Activated CD4-positive, alpha-beta T cell treated with anti-CD3 and anti-CD28 coated beads for 24 hours (primary cell): ENCODE measurements at places on chromosomes 13 and 19.

- DNase-seq, result no peak
Measured at GRCh38 chr13:80510686-80511085, 169.8 kb upstream of the SPRY2 start.

DNA sequence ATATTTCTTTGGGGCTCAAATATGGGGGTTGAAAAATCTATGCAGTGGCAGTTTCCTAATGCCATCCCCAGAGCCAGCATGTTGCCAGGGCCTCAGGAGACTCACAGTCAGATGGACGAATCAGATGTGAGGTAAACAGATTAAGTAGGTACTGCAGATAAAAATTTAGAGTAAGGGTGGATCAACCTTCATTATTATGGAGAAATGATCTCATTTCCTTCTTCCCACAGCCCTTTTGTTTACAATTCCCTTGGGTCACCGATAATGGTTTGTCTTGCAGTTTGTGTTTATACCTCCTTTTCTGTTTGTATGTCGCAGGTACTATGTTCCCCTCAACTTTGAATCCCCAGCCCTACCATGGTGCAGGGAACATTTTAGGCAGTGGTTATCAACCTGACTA, 20.0 kb downstream of the DIAPH3 start:
- no peak for DNase-seq

- DNase-seq, result no peak
Measured at GRCh38 chr19:35756377-35757230, at the start of gene HSPB6. HSPB6 (minus strand) TSS chr19:35757029; CDS start chr19:35757008, 21 bp downstream.

GRCh38 chr19:3324405-3324856, 42.0 kb upstream of the NFIC start:
- peak; percentile 82 for DNase-seq

- no peak for DNase-seq
Measured at GRCh38 chr13:20828539-20829364, 55.0 kb upstream of the EEF1AKMT1 start.

DNA sequence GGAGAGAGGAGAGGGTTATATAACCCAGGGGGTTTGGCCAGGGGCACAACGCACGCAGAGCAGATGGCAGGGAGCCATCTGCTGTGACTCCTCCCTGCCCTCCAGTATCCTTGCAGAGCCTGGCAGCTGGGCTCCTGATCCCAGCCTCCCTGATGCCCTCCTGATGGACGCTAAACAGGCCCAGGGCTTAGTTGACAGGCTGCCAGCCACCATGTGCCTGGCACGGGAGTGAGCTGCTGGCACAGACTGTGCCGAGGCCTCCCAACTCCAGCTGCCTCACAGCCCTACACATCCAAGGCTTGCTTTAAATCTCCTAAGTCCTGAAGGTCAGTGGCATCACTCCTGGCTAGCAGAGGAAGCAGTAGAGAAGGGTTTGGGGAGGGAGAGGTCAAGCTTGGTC, 16.7 kb downstream of the SYDE1 start:
- no peak for DNase-seq

- no peak for DNase-seq
Measured at GRCh38 chr13:50679321-50679720, 164.2 kb downstream of the DLEU7 start.

GRCh38 chr19:48036765-48037164, 7.1 kb downstream of the CABP5 start:
- no peak for DNase-seq

DNA sequence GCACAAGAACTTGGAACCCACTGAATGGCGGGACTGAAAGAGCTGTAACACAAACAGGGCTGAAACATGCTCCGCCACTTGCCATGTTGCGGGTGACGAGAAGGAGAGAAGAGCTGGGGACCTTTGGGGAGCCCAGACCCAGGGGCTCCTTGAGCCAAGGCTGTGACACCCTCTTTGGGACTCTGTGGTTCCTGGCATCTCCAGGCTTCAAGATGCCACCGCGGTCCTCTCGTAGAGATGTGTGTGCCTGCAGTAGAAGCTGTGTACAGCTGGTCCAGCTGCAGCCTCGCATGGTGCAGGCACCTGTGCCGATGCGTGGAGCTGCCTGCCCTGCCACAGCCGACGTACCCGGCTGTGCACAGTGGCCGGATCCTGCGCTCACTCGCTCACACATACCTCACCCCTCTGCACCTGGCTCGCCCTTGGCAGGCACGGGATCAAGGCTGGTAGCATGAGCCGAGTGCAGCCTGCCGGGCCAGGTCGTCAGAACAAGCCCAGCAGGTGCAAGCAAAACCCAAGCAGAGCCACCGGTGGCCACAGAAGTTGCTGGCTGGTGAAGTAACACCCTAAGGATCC, 1385.8 kb downstream of the PCDH9 start:
- DNase-seq, result no peak

GRCh38 chr13:48110132-48110868, 15.4 kb upstream of the MED4 start:
- no peak for DNase-seq
